ENCODE measurements at places on chromosomes 13 and 19.

DNA sequence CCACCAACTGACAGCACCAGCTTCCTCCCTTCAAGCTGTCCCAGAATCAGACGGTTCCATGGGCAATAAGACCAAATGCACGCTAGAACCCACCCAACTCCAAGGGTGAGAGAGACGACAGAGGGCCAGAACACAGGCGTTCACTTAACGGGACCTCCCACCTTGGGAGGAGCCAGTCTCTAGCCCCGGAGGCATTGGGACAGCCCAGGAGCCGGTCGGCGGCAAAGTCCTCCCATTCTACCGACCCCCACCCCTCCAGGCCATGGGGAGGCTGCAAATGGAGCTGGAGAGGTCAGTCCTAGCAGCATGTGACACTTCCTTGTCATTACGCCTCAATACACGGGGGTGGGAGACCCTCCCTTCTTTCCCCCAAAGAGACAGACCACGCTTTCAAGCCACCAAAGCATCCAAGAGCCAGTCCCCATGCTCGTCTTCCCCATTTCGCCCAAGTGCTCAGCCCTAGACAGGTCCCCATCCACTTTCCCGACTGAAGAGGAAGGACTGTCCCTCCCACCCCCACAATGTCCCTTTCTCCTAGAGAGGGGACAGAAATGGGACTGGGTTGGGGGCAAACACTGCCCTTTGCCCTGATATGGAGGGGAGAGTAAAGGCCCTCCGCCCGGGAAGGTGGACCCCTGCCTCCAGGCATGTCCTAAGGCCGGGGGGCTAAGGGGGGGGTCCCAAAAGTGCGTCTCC, 964 bp downstream of the KHSRP start:
- no peak for DNase-seq

GRCh38 chr19:21699197-21699596, 68.2 kb downstream of the ZNF100 start:
- no peak for DNase-seq

DNA sequence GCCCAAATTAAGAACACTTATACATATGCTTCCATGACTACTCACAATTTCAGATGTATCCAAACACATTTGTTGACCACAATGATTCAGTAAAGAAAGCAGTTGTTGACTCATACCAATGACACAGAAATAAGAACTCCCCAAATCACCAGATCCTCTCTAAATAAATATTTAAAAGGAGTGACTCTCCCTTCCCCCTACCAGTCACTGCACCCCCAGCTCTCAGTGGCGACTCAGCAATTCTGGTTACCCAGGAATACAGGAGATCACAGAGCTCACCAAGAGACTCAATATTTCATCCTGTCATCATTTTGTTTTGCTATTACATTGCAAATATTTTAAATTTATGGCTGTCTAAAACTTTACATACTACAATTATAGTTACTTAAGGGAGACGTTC, 131.5 kb downstream of the RGCC start:
- peak; percentile 77 for DNase-seq

- no peak for DNase-seq
Observed at GRCh38 chr19:54096617-54097106, 3.9 kb downstream of the OSCAR start.

GRCh38 chr13:81117416-81117815, 776.5 kb upstream of the SPRY2 start:
- no peak for DNase-seq

- no peak for DNase-seq
Observed at GRCh38 chr19:370641-371330, 26.2 kb upstream of the MIER2 start.

- no peak for DNase-seq
Observed at GRCh38 chr19:49475995-49476880, 2.2 kb downstream of the FLT3LG start.

- DNase-seq, result no peak
Observed at GRCh38 chr13:28573595-28574373, 78.9 kb upstream of the FLT1 start.

DNA sequence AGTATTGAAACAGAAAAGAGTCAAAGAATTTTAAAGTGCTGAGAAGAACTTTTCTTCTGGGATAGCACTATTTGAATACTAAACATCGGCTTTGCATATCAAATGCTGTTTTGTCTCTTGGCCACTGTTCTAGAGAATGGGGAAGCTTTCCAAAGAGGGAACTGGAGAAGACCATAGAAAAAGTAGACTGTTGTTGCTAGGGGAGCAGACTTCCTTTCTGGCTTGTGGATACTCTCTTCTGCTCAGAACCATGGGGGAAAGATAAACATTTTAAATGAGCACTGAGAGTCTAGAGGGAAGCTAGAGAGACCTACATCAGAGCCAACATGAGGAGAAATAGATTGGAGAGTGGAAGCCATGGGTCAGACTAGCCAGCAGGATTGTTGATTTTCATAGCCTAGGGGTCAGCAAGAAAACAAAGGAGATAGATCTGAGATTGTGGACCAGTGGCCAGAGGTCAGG, 315.7 kb downstream of the KCTD12 start:
- DNase-seq, result no peak

DNA sequence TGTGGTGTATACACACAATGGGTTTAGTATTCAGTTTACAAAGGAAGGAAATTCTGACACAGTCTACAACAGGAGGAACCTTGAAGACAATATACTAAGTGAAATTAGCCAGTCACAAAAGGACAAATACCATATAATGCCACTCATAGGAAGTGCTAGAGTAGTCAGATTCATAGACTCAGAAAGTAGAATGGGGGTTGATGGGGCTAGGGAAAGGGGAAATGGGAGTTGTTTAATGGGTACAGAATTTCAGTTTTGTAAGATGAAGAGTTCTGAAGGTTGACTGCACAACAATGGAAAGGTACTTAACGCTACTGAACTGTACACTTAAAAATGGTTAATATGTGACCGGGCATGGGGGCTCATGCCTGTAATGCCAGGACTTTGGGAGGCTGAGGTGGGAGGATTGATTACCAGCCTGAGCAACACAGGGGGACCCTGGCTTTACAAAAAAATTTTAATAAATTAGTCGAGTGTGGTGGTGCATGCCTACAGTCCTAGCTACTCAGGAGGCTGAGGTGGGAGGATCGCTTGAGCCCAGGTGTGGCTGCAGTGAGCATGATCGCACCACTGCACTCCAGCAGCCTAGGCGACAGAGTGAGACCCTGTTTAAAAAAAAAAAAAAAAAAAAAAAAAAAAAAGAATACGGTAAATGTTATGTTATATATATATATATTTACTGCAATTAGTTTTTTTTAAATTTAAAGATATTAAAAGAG, 45.0 kb downstream of the SLC15A1 start:
- DNase-seq, result no peak

DNA sequence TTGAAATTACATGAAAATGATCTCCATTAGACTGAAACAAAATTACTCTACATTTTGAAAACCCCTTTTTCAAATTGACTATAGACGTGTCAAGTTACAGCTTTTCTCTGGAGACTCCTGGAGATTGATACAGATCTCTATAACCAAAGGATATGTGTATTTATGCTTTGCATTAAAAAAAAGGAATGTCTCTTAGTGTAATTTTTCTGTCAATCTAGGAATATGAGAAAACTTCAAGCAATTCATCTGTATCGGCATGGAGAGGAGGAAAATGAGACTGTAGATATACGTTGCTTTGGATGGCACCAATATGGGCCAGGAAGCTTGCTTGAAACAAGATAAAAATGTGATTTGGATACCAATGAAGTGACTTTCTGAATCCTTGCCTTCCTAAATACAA, 286.6 kb downstream of the PCDH9 start:
- no peak for DNase-seq

DNA sequence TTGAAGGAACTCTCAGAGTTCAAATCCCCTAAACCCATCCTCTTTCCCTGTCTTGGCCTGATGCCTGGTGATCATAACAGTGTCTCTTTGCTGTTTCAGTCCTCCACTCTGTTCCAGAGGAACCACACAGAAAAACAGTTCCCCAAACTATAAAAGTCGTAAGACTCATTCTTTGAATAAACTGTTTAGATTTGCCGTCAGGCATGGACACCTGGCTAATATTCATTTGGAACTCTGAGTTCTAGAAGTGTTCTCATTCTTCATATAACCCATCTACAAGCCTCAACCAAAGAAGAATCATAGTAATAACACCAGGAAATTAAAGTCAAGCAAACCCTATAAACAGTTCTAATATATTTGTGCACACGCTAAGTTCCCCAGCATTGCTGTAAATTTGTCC, 37.7 kb upstream of the ABCC4 start:
- no peak for DNase-seq

GRCh38 chr13:113034451-113035212, 65.6 kb downstream of the MCF2L start:
- no peak for DNase-seq

DNA sequence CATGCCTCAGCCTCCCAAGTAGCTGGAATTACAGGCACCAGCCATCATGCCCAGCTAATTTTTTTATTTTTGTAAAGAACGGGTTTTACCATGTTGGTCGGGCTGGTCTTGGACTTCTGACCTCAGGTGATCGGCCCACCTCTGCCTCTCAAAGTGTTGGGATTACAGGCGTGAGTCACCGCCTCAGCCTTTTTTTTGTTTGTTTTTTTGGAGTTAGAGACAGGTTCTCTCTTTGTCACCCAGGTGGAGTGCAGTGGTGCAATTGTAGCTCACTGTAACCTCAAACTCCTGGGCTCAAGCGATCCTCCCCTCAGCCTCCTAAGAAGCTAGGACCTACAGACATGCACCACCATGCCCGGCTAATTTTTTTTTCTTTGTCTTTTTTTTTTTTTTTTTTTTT, 15.6 kb upstream of the NOTCH3 start:
- DNase-seq, result no peak

GRCh38 chr19:37361994-37362393, 8.9 kb upstream of the ZNF527 start:
- no peak for DNase-seq

DNA sequence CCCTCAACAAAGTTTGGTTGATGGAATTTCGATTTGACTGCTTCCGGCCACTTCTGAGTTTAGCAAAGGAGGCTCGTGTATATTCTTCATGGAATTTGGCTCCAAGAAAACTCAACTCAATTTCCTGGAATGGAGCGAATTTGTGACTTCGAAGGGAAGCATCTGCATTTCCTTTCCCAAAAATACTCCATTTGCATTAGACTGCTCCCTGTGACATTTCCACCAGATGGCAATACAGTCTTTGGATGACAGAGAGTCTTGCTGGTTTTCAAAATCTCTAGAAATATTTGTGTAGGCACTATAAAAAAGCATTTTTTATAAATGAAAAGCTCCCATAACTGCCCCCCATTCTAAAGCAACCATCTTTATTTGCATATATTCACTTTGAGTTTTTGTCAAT, 4.1 kb downstream of the C1QTNF9 start:
- no peak for DNase-seq

- no peak for DNase-seq
Observed at GRCh38 chr13:114124921-114125320, 7.5 kb downstream of the RASA3 start.

DNA sequence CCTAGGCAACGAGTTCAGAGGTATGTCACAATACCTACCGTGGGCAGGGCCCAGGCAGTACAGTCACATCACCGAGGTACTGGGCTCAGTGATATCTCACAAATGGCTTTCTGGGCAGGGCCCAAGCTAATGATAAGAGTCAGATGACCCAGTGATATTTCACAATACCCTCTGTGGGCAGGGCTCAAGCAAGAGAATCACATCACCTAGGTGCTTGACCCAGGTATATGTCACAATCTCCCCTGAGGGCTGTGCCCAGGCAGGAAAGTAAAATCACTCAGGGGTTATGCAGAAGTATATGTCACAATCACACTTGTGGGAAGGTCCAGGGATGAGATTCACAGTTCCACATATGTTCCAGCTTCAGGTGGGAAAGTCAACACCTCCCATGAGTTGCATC, 45.3 kb downstream of the ZNF729 start:
- DNase-seq, result no peak

DNA sequence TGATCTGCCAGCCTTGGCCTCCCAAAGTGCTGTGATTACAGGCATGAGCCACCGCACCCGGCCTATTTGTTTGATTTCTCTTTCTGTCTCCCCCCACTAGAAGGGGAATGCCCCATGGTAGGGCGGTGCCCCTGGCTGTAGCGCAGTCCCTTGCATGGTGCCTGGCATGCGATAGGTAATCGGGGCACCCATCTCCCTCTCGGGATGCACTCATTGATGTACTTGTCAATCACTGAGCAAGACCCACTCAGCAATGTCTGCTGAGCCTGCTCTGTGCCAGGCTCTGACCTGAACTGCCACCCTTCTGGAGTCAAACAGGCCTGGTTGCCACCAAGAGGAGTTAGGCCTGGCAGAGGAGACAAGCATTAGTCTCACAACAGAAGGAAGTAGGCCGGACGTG, 19.8 kb downstream of the DNM2 start:
- DNase-seq, result no peak

DNA sequence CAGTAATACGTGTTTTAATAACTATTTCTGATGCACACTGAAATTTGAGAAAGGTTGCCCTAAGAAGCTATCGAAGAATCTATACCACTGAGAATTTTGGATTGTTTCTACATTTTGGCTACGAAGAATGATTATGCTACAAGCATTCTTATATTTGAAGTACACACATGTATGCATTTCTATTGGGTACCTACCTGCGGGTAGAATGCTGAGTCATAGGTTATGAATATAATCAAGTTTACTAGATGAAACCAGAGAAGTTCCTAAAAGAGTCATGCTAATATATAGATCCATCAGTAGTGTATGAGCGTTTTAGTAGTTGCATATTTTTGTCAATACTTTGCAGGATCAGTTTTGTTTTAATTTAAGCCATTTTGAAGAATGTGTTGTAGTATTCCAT, 62.0 kb upstream of the PCDH20 start:
- no peak for DNase-seq

GRCh38 chr19:2302319-2303210, 5.4 kb downstream of the LINGO3 start:
- no peak for DNase-seq

DNA sequence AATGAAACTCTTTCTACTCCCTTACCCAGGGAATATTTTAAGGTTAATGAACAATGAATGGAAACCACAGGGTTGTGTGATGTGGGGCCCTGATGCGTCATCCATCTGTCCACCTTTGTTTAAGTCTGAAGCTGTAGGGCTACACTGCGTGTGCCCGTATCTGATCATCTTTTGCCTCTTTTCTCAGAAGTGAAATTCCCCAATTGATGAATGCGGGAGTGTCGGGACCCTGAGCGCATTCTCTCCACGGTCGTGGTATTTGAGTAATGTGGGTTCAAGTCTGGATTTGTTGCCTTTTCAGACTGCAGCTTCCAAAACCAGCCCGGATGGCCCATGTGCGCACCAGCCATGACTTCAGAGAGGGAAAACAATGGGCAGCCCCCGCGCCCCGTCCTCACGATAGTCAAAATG, 112.3 kb downstream of the COL4A2 start:
- DNase-seq, result no peak

Data from Panc1 (cell line).